ENCODE measurements at places on chromosomes 3 and 15.

DNA sequence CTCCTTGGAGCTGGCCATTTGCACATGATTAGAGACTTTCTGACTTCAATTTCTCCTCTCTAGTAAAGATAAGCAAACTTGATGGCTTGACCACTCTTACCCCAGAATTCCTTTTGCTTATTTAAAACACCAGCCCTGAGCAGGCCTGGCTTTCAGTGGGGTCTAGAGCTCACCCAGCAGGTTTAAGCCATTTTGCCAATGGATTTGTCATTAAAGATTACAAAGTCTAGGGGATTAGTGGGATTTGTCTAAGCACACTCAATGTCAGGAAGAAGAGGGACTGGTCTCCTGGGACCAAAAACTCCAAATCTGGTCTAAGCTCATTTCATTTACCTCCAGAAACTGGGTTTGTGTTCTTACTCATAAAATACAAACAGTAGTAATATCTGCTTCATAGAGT, 57.3 kb upstream of the SNTN start:
- DNase-seq: no peak

GRCh38 chr3:189771842-189772450, 140.8 kb downstream of the TP63 start:
- DNase-seq: no peak

GRCh38 chr15:68014219-68014618, 39.9 kb upstream of the PIAS1 start:
- no peak for DNase-seq

DNA sequence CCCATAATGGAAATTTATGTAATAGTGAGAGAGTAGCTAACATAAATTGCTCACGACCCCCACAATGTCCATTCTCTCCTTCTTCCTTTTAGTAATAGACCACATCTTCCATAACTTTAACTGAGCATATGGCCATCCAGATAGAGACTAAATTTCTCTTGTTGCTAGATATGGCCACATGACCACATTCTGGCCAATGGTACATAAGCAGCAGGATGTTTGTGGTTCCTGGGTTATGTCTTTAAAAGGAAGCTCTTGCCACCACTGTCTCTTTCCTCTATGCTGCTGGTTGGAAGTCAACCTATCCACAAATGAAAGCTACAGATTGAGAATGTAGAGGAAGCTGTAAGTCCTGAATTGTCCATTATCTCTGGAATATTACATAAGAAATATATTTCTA, 59.7 kb upstream of the NPHP3 start:
- no peak for DNase-seq

- no peak for DNase-seq
These were observed 328.0 kb upstream of the MDFIC2 start for GRCh38 chr3:70640481-70640880.

- DNase-seq: no peak
These were observed 1.1 kb upstream of the LPP start for GRCh38 chr3:188152660-188153436.

DNA sequence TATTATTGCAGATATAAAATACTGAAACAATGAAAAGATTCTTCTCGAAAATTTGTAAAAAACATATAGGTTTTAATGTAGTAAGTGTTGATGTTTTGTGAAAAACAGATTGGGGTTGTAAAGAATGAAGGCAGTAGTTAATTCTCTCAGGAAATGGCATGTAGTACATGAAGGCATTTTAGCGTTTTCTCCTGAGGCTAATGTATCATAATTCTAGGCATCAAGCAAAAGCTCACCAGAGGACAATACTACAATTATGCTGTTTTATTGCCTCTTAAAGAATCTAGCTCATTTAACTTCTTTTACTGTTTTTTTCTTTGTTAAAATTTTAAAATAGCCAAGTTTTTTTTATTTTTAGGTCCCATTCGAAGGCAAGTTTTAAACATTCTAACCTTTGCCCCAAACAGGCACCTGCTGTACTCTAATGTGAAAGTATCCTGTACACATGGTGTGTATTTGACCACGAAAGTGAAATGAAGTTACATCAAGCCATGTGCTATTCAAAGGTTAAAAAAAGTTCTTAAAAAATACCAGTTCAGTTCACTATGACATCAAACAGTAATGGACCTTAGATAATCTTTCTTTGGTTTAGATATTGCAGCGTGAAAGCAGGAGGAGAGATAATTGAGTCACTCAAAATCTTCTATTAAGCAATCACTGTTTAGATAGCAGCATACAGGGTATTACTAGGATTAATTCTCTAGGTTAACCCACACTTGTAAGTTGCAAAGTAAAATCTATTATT, 163.6 kb downstream of the ECT2 start:
- no peak for DNase-seq

DNA sequence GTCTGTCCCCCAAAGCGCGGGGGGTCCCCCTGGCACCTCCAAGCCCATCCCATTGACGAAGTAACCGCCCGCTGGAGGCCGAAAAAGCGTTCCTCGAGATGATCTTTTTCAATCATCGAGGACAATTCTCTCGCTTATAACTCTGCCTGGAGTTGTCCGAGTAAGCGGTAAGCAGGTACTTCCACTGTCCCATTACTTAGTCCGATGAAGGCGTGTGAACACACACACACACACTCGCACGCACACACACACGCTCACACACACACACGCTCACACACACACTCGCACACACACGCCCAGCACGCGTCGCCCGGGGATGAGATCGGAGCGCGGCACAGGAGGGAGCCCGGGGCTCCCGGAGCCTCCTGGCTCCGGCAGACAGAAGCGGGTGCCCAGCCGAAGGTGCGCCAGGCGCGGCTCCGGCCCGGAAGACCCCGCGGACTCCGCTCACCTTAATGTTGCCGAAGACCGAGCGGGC, 430 bp downstream of the SLCO2A1 start:
- DNase-seq: no peak

DNA sequence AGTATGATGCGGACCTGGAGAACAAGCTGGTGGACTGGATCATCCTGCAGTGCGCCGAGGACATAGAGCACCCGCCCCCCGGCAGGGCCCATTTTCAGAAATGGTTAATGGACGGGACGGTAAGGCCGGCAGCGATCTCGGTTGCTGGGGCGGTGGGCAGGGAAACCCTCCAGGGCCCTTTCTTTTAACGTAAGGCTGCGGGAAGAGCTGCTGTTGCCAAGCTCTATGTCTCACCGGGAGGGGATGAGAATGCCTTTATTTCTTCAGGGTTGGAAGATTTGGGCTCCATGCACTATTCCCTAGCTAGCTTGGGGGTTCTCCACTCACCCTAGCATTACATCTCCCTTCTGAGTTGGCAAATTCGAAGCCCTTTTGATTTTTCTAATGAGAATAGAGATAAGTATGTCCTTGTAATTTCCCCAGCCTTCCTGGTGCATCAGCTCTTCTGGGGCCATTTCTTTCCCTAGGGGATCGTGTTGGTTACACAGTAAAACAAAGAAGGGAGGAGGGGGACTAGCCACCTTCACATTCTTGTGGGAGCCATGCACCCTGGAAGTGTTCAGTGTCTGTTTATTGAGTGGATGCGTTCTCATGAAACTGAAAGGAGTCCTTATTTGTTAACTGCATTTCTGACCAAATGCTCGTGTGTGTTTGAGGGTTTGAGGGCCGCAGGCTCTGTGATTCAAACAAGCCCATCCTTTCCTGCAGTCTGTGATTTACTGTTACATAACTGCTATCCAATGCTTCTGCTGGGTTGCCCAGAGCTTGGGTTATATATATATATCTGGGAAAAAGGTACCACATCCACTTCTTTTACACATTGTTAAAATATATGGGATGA, 982 bp downstream of the TAGLN3 start:
- no peak for DNase-seq

GRCh38 chr3:66993082-66993481, 5.0 kb upstream of the KBTBD8 start:
- DNase-seq: no peak

DNA sequence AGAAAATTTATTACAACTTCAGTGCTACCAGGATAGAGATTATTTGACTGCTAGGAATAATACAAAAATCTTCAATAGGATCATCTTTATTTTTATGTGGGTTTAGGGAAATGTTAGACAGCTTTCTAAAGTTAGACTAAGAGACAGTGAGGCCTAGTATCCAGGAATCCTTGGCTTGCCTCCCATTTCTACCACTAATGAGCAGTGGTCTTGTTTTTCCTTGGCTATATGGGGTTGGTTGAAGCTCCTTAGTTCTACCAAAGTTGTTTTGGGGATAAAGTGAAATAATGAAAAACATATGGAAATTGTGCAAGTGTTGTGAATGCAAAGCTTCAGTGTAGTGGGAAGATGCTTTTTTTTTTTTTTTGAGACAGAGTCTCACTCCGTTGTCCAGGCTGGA, 16.8 kb downstream of the AP4E1 start:
- no peak for DNase-seq

DNA sequence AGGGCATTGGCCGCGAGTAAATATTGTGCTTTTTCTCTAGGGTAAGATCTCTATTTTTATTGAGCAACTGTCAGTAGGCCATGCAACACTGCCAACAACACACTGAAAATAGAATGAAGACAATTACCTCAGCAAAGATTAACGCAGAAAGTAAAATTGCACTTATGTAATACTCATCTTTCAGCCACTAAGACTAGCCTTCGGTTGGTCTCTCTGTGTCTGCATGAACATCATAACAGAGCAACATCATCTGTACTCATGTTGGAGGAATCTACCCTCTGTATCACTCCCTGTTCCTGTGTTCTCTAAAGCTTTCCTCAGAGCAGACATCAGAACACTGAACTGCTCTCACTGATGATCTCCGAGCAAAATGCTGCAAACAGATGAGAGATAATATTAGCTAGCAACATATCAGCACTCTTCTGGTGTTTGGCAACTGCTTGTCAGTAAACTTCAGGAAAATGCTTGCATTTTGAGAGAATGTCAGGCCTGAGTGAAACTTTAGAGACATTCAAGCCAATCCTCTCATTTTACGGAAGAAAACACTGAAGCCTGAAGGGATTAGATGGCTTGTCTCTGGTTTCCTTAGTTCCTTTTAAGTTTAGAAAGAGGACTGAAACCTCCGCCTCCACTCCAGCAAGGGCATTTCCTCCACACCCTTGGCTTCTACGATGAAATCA, 8.4 kb upstream of the LRRC3B start:
- DNase-seq: no peak

GRCh38 chr3:183022936-183023516, 42.7 kb upstream of the DCUN1D1 start:
- no peak for DNase-seq

DNA sequence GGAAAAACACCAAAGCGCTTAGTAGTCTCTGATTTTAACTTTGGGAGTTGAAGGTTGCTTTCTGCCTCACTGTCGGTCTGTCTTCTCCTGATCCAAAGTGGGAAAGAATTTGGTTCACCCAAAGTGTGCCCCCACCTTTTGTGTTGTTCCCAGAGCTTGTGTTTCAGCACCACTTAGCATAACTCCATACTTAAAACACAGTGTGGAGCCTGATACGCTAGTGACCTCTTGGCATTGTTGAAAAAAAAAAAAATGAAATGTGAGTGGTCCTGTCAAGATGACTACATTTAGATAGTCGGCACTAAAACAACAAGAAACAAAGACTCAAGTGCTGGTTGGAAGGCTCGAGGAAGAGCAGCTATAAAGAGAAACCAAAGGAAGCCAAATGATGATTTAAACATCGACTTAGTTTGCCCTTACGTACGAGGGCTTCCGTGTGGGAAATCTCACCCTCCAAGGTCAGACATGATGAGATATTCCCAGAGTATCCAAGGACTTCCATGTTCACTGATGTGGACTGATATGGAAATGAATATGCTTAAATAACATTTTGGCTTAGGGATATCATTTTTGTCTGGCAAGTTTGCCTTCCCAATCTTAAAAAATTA, 178.8 kb downstream of the MEIS2 start:
- DNase-seq: no peak

DNA sequence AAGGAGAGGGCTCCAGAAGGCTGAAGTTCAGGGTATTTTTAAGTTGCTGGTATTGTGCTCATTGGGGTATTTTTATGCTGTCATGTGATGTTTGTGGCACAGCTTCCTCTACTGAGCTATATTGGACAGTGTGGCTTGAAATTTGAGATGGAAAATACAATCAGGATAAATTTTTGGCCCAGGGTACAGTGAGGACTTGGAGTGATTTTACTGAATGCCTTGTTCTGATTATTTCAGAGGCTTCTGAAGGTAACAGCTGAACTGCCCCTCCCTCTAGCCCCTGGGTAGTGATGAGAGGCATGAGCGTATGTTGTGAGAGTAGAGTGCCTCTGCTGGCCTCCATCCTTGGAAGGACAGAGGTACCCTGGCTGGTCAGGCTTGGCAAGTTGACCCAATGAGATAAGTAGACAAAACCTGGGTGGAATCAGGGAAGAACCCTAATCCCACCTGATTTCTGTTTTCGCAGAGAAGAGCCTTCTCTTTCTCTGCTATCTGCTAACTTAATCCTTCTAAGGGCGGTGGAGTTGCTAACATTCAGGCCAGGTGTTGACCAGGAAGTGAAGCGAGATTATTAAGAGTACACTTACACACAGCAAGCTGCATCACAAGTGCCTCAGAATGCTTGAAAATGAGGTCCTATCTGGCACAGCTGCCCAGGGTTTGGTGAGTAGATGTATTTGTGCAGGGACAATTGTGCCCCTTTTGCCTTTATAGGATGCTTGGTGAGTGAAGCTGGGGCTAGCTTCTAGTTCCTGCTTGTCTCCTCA, 98.1 kb upstream of the CLSTN2 start:
- no peak for DNase-seq

DNA sequence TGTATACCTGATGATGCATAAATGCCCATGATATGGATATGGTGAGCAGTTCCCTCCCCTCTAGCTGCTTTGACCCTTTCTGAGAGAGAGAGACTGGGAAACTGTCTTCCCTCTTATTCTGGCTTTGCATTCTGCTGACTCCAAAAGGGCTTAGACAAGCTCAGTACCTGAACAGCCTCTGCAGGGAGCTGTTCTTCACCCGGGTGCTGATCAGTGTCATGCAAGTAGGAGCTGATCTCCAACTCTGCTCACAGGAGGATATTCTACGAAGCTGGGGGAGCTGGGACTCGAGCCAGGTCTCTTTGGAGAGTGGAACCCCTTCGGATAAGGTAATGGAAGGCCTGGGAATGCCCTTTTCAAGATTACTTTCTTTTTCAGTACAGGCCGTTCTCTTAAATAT, 237.1 kb downstream of the RYR3 start:
- DNase-seq: peak; percentile 13

- no peak for DNase-seq
These were observed 4.1 kb downstream of the CCDC12 start for GRCh38 chr3:46972396-46972795.

DNA sequence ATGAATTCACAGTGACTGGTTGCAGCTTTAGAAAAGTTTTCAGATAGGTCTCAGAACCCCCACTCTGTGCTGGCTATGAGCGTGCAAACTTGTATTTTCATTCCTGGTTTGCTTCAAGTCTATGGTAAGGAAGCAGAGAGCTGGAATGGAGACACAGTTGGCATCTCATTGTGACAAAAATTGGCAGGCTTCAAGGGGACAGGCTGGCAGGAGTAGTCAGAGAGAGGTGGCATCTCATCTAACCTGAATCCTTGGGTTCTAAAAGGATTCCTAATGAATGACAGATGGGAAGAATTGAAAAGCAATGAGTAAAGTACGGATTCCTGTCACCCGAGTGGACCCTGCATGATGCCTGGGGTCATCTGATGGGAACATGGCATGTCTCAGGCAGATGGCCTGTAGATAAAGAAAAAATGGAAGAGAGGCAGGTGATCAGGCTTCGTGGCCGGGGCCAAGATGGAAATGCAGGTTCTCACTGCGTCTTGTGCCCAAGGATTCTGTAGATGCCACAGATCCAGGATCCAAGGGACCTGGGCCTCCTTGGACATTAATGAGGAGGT, 89.4 kb upstream of the ABHD17C start:
- no peak for DNase-seq
